ENCODE measurements at places on chromosomes 3 and 15.
A peak's percentile ranks its signal among the peaks of the same experiment; 100 is the strongest.

DNA sequence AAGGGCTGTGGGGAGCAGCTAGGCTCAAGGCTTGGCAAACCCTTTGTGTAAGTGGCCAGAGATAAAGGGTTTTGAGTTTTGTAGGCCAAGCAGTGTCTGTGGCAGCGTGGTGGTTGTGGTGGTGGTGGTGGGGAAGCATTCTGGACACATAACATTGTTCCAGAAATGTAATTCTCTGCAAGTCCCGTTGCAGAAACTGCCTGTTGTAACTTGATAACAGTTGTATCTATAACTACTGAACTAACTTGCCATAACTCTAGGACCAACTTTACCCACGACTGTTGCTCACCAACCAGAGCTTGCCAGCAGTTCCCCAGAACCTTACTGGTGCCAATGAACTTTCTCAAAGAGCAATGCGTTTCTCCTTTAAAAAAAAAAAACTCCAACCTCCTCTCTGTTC is 18.1 kb upstream of the TMEM40 start:
- no peak for DNase-seq

GRCh38 chr3:126971891-126972351 is 11.0 kb upstream of the PLXNA1 start:
- DNase-seq = no peak

DNA sequence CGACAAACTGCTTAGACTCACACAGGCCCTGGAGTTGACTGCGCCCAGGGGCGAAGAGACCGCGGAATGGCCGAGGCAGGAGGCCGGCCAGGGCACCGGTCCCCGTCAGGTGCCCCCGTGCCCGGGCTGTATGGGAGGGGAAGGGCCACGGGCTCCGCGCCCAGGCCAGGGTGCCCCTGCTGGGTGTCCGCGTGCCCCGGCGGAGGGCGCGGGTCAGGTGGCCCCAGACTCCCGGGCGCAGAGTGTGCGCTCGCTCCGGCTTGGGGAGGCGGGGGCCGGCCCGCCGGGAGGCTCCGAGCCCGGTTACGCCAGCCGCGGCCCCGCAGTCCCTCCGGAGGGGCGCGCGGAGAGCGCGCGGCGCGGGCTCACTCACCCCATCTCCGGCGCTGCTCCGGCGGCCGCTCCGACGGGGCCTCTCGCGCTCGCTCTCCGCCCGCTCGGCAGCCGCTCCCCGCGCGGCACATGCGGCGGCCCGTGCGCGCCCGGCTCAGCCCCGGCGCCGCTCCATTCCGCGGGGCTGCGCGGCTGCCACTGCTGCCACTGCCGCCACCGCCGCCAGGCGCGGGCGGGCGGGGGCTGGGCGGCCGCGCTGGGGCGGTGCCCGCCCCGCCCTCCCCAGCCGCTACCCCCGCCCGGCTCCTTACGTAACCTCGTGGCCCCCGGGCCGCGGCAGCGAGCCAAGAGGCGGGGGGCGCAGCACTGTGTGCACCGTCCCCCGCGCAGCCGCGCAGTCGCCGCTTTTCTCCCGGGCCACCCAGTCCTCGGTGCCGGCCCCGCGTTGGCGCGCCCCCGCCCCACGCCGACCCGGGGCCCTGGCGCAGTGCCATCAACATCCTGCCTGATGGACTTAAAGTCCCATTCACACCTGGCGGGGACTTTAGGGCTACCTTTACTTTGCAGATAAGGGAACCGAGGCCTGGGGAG is at the start of gene HOMER2:
Gene HOMER2 (minus strand): TSS at position 563 of the 924 bp plus-strand sequence. CDS start 185 bp downstream, at position 378.
- DNase-seq = no peak

- no peak for DNase-seq
These were observed 56.2 kb downstream of the ATG7 start for GRCh38 chr3:11328196-11328945.

DNA sequence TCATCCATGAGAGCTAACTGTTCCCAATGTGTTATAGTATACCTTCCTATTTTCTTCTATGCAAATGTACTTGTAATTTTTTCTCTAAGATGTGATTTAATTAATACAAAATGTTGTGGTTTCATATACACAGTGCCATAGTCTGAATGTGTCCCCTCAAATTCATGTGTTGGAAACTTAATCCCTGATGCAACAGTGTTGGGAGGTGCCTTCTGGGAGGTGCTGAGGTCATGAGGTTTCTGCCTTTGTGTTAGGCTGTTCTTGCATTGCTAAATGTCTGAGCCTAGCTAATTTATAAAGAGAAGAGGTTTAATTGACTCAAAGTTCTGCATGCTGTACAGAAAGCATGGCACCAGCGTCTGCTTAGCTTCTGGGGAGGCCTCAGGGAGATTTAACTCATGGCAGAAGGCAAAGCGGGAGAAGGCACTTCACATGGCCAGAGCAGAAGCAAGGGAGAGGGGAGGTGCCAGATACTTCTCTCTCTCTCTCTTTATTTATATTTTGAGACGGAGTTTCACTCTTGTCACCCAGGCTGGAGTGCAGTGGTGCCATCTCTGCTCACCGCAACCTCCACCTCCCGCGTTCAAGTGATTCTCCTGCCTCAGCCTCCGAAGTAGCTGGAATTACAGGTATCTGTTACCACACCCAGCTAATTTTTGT is 34.7 kb upstream of the BNIP2 start:
- DNase-seq = no peak

DNA sequence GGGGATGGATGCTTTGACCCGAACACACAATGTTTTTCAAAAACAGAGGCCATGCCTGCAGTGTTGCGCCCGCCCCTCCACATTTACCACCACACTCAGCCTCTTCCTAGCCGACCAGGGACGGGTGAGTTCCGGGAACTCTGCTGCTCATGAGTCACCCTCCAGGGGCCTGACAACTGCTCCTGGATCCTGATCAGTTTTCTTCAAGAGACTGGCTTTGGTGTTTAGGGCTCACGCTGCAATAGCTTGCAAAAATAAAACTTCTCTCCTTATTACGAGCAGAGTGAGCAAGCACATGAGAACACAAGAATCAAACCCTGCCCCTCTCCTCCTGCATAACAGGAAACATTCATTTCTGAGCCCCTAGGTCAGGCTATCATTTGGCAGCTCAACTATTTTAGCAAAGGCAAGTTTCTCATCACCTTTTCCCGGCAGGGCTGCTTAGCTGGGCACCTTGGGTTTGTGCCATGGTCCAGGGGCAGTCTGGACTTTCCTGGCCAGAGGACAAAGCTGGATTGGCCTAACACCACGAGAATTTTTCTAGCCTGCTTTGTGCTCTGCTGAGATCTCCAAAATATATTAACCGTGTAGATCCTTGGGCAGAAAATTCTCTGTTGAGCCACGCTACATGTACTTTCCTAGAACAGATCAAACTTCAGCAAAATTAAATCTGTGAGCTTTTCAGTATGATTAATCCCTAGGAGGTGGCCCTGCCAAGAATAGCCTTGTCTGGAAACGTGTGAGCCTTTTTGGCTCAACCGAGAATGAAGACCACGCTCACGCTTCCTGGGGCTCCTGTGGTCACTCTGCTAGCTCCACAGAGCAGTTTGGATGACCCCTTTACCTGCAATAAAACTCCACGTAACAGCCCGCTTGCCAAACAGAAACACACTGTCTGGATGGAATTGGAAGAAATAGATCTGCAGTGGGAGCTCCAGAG is 52.7 kb upstream of the SPATA12 start:
- peak; percentile 75 for DNase-seq

GRCh38 chr3:15520185-15520584 is 1.3 kb downstream of the COLQ start:
- no peak for DNase-seq

- no peak for DNase-seq
These were observed 91.1 kb upstream of the KLF13 start for GRCh38 chr15:31235311-31236183.

GRCh38 chr3:157508461-157508860 is 5.2 kb upstream of the VEPH1 start:
- DNase-seq = no peak

GRCh38 chr3:42442640-42443039 is 32.2 kb upstream of the LYZL4 start:
- DNase-seq = no peak

DNA sequence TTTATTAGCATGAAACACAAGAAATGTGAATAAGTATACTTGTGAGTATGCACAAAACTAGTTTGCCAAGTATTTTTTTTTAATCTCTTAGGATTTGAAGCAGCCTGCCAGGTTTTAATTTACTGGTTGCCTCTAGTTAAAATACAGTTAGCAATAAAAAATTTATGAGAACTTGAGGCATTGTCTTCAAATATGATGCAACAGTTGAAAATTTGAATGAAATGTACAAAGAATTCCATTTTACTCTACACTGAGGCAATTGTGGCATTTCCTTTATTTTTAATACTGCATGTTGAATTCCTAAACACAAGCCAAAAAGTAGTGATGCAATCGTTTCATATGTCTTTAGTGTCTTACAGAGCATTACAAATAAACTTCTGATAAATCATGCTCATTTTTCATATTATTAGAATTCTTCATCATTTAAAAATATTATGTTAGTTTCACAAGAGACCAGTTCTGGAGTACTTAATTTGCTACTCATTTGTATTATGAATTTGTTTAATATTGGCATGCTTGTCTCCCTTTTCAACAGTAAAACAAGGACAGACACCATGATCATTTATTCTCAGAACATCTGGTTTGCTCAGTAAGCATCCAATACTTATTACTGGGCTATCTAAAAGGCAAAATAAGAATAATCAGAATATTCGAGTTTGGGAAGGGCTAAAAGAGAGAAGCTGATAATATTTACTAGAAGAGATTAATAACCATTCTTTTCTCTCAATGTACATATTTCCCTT is 124.8 kb upstream of the PTX3 start:
- peak; percentile 94 for DNase-seq

DNA sequence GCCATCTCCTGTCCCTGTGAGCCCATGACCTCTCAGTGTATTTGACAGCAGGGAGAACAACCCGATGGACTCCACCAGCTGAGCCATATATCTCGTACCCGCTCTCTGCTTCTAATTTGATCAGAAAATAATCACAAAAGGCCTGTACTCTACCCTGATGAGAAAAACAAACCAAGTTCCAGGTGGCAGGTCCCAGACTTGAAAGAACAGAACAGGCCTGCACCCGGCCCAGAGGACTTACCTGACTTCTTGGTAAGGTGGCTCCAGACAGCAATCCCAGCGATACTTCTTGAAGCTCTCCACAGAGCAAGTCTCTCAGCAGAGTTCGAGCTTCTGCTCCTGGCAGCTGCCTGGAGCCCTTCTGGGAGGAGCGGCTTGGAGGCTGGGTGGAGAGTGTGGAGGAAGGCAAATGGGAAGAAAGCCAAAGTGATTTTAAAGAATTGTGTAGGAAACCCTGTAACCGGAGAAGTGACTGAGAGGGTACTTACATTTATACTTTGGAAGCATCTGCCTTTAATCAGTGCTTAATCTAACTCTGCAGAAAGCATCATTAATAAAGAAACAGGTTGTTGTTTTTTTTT is 91.6 kb downstream of the SCN11A start:
- DNase-seq = no peak

DNA sequence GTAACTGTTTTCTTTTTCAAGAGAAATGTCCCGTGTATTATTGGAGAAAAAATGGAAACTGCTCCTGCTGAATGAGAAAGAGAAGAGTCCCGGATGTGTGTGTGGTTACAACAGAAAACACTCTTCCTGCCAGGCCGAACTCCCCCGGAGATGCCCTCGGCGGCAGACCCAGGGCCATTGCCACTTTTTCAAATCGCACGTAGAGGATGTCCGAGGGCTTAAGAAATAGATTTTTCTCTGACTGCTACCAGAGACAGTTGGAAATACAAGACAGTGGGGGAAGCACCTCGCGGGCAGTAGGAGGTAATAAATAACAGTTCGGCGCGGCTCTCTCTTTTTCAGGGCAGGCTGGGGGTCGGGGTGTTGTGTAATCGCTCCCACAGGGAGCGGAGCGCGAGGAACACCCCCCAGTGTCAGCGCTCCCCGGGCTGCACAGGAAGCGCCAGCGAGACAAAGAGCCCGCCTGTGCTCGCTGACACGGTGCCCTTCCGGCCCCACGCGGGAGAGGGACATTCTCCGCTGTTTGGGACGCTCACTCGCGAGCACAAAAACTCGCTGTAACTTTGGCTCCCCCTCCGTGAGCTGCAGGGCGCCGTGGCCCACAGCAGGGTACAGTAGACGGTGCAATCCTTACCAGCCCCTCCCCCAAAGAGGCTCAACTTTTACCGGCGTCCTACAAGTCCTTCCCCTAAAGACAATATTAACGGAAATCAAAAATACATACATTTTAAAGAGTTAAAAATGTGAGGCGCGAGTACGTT is 1.1 kb downstream of the VGLL4 start:
- DNase-seq = peak; percentile 76

- DNase-seq = peak; percentile 54
These were observed 13.9 kb downstream of the TSC22D2 start for GRCh38 chr3:150421799-150422548.

DNA sequence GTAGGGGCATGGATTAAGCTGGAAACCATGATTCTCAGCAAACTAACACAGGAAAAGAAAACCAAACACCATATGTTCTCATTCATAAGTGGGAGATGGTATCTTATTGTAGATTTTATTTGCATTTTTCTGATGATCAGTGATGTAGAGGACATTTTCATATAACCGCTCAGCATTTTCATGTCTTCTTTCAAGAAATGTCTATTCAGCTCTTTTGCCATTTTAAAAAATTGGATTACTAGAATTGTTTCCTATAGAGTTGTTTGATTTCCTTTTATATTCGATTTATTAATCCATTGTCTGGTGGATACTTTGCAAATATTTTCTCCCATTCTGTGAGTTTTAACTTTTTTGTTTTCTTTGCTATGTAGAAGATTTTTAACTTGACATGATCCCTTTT is 682.2 kb upstream of the BCHE start:
- DNase-seq = no peak
